ENCODE measurements at places on chromosomes 13 and 19.
A peak's percentile ranks its signal among the peaks of the same experiment; 100 is the strongest.

DNA sequence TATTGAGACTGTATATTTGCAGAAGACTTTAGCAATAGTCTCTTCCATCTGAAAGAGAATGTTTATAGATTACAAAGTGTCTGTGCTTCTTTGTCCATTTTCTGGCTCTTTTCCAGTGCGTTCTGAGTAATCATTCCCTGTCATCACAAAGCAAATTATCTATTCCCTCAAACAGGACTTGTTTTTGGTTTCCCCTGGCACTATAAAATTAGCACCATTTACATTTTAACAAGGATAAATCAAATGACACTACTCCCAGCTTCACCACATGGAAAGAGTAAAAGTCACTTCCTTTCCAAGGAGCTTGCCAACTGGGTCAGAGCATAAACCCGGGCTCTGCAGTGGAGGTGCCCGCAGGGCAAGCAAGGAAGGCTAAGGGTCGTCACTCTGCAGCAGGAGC, 88.1 kb downstream of the SHISA2 start:
- peak; percentile 27 for DNase-seq

GRCh38 chr19:39982883-39983282, 11.9 kb downstream of the PSMC4 start:
- no peak for DNase-seq

DNA sequence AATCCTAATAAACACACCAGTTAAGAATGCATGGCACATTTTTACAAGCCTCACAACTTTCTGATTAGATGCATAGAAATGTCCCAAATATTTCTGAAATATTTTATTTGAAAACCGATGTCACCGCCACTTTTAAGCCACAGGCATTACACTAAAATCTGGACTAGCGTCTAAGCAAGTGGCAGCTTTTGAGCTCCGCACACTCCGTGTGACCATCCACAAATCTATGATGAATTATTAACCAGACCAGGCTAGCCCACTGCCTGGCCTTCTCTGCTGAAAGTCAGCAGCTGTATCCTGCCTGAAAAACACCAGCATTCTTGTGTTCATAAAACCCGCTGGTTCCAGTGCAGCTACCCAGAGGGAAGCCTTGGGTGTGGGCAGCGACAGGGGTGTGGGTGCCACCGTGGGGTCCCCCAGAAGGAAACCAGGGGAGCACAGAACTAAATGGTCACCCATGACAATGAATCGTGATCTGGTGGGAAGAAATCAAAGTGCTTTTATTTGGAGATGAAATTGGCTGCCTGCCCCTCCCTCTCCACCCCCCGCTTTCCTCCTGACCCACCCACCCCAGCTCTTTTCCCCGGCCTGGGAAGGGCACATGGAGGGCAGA, 13.8 kb downstream of the RASA3 start:
- peak; percentile 65 for DNase-seq

DNA sequence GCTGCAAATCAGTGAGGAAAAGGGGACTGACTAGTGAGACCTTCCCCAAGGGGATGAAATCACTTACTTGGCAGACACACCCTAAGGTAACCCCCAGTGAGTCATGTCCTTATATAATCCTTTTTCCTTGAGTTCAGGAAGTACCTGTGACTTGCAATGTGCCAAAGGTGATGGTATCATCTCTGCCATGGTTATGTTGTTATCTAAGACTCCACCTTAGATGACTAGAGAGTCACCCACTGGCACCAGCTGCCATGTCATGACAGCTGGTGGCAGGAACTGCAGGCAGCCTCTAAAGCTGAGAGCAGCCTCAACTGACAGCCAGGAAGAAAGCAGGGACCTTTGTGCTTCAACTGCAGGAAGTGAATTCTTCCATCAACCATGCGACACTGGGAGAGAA, 12.5 kb downstream of the PBX4 start:
- DNase-seq = no peak

DNA sequence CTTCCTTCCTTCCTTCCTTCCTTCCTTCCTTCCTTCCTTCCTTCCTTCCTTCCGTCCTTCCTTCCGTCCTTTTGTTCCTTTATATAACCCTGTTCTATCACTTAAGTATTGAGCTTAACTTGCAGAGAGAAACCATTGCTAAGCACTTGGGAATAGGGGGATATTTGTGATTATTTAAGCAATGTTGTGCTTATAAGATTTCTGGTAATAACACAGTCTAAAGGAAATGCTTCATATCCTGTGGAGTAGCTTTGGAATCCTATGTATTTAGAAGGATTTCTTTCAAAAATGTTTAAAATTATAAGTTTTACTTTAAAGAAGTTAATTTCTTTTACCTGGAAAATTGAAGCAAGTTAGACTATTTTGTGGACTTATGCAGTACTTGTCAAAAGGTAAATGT, 209.8 kb downstream of the PCCA start:
- DNase-seq = no peak

- peak; percentile 97 for DNase-seq
Observed at GRCh38 chr13:109384491-109385241, 401.7 kb downstream of the IRS2 start.

- peak; percentile 44 for DNase-seq
Observed at GRCh38 chr19:30249911-30250310, 122.3 kb upstream of the ZNF536 start.

DNA sequence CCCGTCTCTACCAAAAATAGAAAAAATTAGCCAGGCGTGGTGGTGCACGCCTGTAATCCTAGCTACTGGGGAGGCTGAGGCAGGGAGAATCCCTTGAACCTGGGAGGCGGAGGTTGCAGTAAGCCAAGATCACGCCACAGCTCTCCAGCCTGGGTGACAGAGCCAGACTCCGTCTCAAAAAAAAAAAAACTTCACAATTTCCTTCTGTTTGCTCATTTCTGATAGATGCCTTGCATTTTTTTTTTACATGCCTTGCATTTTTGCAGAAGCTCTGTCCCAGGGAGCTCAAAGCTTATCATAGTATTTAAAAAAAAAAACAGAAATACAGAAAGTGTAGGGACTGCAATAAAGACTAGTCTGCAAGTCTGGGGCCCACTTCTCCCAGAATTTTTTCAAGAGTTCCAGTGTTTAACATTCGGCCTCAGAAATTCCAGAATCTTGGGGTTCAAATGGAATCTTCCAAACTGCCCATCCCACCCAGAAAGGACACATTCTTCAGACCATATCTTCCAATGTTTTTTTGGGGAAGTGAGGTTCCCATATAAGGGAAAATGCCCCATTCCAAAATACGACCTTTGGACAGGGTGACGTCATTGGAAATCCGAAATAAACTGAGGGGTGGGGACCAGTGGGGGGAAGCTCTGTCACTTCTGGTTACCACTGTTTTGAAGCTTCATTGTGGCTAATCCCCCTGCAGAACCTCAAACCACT, 17.2 kb upstream of the RAB8A start:
- peak; percentile 75 for DNase-seq

- DNase-seq = peak; percentile 71
Observed at GRCh38 chr13:46495651-46496050, 57.3 kb upstream of the LRCH1 start.

- no peak for DNase-seq
Observed at GRCh38 chr19:45501730-45502014, 3.4 kb downstream of the PPM1N start.

DNA sequence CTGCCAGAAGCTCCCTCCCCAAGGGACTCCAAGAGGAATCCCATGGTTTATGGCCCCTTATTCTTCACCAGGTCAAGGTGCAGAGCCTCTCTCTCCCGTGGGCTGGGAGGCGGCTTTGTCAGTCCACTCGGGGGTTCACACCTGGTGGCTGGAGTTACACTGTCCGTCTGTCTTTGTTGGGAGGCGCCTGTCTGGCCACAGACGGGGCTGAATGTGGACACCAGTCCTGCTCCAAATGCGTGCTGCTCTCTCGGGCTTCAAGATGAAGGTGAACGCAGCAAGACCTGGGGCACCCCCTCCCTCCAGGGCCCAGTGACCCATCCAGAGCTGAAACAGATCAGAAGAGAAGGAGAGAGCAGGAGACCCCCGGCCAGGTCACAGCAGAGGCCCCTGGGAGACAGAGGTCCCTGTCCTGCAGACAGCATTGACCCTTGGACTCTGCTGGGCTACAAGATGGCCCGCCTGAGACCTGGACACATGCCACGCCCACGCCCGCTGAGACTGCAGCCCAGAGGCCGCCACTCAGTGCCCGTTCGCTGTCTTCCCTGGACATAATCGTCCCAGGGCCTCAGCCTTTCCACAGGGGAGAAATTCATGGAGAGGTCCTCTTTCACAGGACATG, 29.9 kb upstream of the TUBGCP3 start:
- DNase-seq = no peak

DNA sequence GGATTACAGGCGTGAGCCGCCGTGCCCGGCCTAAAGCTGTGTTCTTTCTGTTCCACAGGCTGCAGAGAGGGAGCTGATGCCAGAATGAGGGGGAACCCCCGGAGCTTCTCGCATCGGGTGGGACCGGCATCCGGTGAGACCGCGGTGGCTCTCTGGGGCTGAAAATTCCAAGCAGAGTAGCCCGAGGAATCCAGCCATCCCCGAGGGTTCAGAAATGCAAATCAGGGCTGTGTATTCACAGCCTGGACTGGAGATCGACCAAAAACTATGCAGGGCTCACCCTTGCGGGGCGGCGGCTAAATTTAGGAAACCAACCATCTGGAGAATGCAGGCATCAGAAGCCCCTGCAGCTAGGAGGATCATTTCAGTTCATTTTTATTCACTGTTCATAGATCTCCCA, 99.2 kb downstream of the GNG7 start:
- DNase-seq = peak; percentile 92

GRCh38 chr19:13938301-13939064, at the start of gene PODNL1:
Gene PODNL1 (minus strand): TSS chr19:13938417. CDS start chr19:13938181, 236 bp downstream.
- peak; percentile 91 for DNase-seq

DNA sequence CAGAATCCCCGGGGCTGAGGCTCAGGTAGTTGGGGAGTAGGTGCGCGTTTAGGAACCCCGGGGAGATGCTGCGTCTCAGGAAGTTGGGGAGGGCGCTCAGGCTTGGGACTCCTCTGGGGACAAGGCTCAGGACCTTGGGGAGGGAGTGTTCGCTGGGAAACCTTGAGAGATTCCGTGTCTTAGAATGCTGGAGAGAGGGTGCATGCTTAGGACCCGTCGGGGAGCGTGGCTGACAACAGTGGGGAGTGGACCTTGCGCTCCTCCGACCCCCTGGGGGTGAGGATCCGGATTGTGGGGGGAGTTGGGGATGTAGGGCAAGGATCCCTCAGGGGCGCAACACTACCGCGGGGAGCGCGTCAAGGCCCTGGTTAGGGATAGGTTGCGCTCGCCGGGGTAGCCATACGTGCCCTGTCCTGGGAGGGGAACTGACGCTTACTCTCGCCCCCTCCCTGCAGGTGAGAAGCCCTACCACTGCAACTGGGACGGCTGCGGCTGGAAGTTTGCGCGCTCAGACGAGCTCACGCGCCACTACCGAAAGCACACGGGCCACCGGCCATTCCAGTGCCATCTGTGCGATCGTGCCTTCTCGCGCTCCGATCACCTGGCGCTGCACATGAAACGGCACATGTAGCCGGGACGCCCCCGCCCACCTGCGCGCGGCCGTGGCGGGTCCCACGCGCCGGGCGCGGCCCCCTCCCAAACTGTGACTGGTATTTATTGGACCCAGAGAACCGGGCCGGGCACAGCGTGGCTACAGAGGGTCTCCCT, 2.0 kb downstream of the KLF2 start:
- no peak for DNase-seq

- DNase-seq = no peak
Observed at GRCh38 chr13:38685431-38685830, 1.4 kb upstream of the FREM2 start.

DNA sequence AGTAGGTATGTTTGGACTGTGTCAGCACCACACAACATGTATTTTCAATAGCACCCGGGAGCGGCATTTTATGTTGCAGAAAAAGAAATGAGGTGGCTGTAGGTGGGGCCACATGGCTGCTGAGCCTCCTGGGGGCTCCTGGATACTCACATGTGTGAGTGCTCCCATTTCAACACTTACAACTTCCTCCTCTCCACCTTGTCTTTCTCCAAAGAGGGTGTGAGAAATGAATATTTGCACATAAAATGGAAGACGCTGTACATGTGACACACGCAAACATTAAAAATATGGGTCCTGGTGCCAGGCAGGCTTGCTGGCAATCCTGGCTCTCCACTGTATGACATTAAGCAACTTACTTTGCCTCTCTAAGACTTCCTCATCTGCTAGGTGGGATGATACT, 222.1 kb downstream of the DCLK1 start:
- DNase-seq = no peak

- DNase-seq = no peak
Observed at GRCh38 chr13:60210510-60211330, 47.0 kb upstream of the DIAPH3 start.

DNA sequence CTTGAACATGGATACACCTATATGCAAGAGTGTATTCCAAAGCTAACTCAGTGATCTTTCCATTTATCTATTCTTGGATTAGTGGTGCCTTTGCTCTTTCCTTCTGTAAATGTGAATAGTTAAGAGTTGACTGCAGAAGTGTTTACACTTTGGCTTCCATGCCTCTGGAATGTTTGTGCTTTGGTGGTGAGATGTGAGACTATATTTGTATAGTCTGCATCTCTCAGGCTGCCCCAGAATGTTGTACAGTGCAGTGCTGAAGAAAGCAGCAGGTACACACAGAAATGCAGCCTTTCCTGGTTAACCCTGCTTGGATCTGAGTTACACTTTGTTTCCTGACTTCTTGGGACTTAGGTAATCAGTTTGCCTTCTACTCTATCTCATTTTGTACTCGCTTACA, 90.2 kb downstream of the DNAJC15 start:
- DNase-seq = no peak

DNA sequence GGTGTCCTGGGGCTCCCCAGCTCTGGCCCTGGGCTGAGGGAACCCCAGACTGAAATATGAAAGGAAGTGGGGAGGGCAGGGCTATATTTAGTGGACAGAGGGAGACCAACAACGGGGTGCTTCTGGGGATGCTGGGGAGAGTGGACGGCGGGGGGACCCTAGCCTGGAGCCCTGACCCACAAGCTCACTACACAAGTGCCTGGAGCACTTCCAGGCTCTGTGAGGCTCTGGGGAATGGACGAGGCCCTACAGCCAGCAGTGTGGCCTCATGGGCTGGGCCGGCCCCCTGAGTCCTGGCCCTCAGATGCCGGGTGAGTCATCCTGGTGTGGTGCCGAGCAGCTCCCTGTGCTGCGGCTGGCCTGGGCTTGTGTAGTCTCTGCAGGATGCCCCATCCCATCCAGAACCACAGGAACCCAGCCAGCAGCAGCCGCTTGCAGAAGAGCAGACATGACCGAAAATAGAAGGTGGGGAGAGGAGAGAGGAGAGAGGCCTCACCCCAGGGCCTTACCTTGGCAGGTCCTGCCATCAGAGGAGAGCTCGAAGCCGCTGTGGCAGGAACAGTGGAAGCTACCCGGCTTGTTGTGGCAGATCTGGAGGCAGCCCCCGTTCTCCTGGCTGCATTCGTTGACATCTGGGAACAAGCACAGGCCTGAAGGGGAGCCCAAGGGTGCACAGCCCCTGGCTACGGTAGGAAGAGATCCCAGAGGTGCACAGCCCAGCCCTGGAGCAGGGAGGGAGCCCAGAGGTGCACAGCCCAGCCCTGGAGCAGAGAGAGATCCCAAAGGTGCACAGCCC, 26.1 kb downstream of the GAS6 start:
- peak; percentile 98 for DNase-seq

- DNase-seq = no peak
Observed at GRCh38 chr19:58217069-58217481, 11.6 kb upstream of the ZNF544 start.
